ENCODE measurements at places on chromosomes 4 and X.

DNA sequence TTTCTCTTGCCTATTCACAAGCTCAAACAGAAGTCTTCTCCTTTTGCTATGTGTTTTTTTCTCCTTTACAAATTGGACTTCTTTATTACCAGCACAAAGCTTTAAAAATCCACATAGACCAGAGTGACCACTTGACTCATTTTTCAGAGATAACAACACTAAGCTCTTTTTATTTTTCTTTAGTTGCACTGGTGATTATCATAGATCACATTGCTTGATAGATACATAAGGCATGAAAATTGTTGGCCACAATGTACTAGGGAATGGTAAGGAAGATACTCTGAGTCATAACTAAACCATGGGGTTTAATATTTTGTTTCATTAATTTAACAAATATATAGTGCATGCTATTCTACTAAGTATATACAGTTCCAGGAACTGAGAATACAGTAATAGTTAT, 159.0 kb downstream of the GASK1B start:
- DNase-seq = no peak

DNA sequence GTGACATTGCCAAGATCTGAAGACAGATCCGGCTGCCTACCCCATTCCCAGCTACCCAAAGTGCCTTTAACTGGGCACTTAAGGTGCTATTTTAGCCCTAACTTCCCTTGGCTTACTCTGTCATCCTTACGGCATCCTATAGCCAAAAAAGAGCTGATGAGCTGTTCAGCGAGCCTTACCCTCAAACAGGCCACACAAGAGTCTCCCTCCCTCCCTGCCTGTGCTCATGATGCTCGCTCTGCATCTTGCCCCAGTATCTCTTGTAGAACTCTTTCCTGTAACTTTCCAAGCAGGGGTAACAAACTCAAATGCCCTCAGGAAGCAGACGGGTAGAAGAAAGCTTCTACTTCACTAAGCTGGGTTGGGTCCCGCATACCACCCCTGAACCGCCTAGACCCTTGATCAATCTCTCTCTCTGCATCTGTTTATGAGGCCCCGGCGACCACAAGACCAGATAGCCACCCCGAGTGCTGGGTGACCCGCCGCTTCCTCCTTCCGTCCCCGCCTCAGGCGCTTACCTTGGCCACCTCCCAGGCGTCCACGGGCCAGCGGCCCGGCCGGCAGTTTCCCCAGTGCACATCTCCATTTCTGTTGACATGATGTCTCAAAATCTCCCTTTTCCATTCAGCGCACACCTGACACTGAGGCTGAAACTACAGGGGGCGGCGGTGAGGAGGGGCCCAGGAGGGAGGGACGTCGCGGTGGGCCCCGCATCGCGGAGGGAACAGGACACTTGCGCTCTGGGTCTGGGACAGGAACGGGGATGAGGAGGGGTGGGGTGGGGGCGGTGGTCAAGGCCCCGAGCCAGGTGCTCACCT, 663 bp downstream of the CXorf38 start:
- DNase-seq = peak; percentile 8

- DNase-seq = no peak
Observed at GRCh38 chrX:129739578-129739977, 799 bp downstream of the XPNPEP2 start.

DNA sequence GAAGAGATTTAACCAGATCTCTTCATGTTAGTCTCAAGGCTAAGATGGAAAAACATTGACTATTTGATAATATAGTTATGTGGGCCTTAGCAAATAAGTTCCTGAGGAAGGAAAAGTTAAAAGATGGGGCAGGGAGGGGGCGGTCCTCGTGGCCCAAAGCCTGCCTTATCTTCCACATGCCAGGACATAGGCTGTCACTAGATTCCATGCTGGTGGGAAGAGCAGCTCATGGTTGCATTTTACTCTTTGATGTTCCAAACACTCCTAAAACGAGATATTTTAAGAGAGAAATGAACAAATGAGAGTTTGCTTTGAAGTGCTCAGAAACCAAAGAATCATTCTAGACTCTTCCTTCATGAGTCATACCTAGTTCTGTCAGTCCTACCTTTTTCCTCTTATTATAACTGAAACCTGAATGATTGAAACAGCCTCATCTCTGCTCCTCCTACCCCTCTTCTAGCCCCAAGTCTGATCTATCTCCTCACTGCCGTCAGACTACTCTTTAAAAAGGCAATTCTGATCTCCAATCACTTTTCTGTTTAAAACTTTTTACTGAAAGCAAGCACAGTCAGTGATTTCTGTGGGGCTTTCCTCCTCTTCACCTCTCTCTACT, 25.1 kb downstream of the RAB9B start:
- DNase-seq = no peak

- no peak for DNase-seq
Observed at GRCh38 chr4:18041114-18041513, 19.6 kb upstream of the LCORL start.

DNA sequence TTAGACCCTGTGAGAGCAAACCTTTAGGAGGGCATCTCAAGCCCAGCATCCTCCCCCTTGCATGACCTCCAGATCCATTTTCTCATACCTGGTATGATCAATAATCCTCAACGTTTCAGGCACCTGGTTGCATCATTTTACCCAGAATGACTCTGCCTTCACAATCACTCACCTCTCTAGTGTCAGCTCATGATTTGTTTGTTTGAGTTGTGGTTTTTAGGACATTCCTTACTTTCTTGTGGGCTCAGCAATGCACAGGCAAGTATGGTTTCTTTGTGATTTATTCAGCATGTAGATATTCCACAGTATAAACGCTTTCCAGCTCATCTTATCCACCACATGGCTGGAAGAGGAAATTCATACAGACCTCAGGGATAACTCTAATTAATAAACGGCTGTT, 93.6 kb upstream of the CPEB2 start:
- no peak for DNase-seq

DNA sequence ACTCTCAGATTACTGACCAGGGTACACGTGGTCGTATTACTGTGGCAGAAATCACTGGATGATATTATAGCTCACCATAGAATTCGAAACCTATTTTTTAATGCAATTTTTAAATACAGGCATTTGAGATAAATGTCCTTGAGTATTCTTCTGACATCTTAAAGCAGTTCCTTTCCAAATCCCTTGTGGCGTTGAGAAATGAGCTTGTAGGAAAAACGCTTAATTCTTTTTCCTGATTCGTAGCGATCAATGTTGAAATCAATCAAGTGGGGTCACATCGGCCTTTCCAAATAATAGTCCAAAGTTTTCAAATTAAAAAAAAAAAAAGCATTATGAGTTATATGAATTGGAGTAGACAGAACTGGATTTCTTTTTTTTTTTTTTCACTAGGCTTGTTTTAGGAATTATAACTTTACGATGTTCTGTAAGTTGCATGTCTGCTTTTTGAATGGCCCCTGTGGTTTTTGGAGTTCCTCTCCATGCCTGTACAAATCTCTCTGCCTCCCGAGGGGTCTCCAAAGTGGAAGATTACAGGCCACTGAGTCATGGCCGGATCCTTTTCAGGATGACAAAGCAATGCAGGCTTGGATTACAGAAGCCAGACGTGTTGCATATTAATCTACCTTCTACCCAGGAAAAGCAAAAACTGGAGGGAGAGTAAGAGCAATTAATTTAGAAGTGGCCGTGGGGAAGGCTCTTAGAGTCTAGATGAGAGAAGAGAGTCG, 226.1 kb downstream of the SHOX start:
- no peak for DNase-seq

DNA sequence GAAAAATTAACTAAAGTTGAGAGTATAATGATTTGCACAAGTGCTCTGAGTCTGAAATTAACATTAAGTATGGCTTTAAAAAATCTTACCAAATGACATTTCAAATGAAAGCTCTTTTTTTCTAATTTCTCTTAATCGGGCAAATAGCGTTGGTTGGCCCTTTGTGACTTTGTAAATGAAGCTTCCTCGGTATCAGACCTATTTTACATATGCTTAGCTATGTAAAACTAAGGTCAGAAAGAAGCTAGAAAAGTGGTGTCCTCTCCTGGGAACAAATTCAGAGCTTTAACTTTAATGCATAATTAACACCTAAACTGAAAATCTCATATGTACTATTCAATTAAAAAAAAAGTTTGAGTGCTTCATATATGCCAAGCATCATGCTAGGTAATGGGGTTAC, 62.7 kb downstream of the N4BP2 start:
- no peak for DNase-seq

GRCh38 chr4:39893693-39894072, 84.0 kb downstream of the PDS5A start:
- DNase-seq = no peak

DNA sequence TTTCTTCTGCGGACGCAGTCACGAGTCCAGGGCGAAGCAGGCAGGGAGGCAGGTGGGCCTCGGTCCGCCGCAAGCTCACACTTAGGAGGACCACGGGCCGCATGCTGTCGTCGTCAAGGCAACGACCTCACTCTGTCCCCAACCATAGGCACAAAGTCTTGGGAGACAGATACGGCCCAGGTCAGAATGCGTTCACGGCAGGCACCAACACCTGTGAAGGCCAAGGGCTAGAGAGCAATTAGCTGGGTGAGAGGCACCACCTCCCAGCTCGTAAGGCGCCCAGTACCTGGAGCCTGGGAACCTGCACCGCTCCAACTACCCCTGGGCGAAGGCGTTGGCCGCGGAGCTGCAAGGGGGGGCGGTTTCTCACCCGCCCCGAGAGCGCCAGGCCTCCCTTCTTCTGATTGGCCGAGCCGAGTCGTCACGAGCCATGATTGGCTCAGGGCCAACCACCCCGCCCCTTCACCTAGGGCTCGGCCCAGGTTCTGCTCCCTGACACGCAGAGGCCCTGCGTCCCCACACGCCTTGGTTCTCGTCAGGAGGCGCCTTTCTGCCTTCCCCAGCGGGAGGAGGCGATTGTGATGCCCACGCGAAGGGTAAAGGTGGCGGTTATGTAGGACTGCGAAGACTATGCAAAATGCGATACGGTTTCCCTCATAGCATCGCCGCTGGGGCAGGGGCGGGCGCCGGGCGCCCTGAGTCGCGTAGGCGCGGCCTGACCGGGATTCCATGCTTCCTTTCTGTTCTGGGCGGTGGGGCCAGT, at the start of gene CDKL2:
Gene CDKL2, minus strand, starts transcription at position 355 of the 763 bp plus-strand sequence. CDS start 4,540 bp downstream, outside the sequence.
- peak; percentile 91 for DNase-seq

- no peak for DNase-seq
Observed at GRCh38 chrX:140765043-140765784, 55.7 kb downstream of the LINC00632 start.

- DNase-seq = no peak
Observed at GRCh38 chr4:159150396-159150795, 47.5 kb downstream of the RAPGEF2 start.

- DNase-seq = no peak
Observed at GRCh38 chrX:153773741-153774575, 6.9 kb upstream of the SRPK3 start.

GRCh38 chrX:8845060-8845459, 43.9 kb upstream of the FAM9A start:
- DNase-seq = no peak

GRCh38 chr4:123398853-123399626, 2.4 kb downstream of the SPRY1 start:
- DNase-seq = peak; percentile 36

DNA sequence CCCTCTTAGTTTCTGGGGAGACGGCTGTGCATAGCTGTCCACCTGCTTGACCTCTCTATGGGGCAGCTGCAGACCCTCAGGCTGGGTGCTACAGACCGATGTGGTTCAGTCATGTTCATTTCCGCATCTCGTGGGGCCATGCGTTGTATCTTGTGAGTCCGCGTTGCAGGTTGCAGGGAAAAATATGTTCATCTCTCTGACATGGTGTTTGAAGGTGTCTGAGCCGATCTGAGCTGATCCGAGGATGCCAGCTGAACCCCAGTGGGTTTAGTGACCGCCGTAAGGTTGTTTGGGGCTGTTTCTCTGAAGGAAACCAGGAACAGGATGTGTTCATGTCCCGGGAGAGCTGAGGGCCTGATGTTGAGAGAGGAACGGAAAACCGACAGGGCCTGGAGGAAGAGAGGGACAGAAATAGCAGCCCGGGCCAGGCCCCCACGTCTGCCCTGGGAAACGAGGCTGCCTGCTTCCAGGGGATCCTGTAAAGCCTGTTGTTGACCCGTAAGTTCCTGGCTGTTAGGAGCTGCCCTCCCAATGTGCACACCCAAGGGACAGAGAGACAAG, 9.8 kb upstream of the P2RY8 start:
- DNase-seq = no peak

GRCh38 chr4:84606645-84607044, 23.7 kb downstream of the CDS1 start:
- DNase-seq = no peak

- DNase-seq = no peak
Observed at GRCh38 chr4:6469144-6469543, 3.3 kb downstream of the PPP2R2C start.

GRCh38 chr4:176271749-176272148, 2.7 kb upstream of the ASB5 start:
- no peak for DNase-seq

DNA sequence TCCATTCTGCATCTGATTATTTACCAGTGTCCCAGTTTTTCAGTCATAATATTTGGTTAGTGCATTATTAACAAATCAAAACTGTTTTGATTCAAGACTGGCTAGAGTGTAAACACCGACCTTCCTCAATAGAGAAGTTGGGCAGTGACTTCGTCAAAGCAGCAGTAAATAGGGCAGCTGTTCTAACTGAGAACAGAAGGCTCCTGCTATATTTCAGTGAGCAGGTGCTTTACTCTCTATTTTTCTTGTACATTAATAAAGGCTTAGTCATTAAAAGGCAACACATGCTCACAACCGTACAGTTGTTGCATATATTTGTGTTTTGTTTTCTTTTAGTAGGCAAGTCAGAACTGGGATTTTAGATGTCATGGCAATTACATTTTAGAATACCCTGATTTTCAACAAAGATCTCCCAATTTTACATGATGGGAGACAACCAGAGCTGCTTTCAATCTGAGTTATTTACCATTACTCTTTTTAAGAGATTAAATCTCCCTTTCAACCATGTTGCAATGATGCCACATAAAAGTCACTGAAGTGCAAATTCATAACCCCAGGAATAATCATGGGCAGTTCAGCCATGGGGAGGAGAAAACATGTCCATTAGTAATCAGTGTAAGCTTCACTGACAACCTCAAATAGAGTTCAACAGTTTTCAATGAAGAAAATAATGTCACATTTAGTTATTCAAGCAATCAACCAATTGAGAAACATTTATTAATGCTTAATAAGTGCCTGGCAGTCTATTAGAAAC, 233.3 kb downstream of the NDST4 start:
- DNase-seq = no peak

GRCh38 chrX:55118574-55118973, 29.8 kb downstream of the PAGE2 start:
- no peak for DNase-seq

DNA sequence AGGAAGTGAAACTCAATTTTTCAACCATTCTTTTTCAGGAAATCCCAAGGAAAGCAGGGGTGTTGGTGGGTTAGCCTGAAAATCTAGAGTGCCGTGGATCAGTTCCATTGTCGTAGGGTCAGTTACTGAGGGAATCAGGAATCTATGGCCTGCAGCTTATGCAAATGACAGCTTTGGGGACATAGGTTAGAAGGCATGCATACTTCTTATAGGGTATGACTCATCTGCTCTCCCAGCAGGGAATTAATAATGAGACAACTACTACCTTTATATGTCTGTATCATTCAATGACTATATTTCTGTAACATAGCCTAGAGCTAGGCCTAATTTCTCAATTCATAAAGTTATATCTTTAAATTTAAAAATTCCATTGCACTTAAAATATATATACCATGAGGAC, 36.6 kb downstream of the ZNF41 start:
- DNase-seq = no peak
